Activated T-cell treated with anti-CD3 and anti-CD28 coated beads, Interleukin-2, amount 50 U/mL, for 72 hours (primary cell): ENCODE measurements at places on chromosomes 2 and 18. TPM values are rescaled to one million over a fixed set of nuclear protein-coding genes. Genes with fewer than 3 reads are reported as not detected.

TRABD2A gene
- total RNA-seq, result 39.4 TPM

ANKRD30B gene
- total RNA-seq, result not detected

PLGLB2 gene
- total RNA-seq, result 1.9 TPM

RNF152 gene
- total RNA-seq, result 0.39 TPM

ALK gene
- total RNA-seq, result not detected

DNA sequence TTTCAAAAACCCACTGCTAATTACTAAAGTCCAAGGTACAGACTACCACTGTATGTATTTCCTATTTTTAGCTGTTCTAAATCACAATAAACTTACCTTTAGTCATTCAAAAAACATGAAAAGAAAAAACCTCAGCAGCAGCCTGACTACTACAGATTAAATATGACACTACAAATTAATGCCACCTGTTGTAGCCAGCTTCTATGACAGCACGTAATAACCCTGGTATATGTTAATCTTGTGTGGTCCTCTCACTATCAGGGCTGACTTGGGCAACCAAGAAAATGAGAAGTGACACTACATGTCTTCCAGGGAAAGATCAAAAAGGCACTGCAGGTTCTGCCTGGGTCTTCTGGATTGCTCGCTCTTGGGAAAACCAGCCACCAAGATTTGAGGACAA lies 90.6 kb upstream of the FAM124B start:
- no peak for DNase-seq

DNA sequence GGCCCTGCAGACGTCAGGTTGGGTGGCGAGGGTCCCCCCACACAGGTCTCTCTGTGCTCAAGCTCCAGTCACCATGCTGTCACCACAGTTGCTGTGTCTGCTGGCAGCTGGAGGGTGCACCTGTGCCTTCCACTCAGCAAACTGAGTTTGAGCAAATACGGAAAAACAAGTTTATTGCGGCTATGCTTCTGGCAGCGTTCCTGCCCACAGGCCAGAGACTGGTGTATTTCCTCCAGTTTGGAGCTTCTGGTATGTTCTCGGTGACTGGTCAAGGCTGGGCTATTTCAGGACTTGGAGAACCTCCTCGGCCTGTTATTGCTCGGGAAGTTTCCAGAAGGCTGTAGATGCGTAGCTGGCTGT lies 132.6 kb downstream of the SEPTIN10 start:
- no peak for DNase-seq

DNA sequence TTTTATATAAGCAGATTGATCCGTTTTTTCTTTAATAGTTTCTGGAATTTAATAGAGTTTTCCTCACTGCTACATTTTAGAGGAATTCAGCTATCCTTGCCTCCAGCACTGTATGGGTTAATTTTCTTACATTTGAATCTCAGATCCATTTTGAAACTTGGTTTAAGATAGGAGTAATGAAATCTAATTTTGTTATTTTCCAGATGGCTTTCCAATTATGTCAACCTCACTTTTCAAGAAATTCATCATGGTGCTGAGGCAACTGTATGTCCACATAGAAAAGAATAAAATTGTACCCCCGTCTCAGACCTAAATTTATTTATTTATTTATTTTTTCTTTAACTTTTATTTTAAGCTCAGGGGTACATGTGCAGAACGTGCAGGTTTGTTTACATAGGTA lies 105.1 kb downstream of the EPB41L5 start:
- no peak for DNase-seq

- DNase-seq, result no peak
Measured at GRCh38 chr2:226673314-226673723, 126.3 kb downstream of the IRS1 start.

- DNase-seq, result no peak
Measured at GRCh38 chr2:64836566-64836965, 152.6 kb upstream of the SLC1A4 start.

DNA sequence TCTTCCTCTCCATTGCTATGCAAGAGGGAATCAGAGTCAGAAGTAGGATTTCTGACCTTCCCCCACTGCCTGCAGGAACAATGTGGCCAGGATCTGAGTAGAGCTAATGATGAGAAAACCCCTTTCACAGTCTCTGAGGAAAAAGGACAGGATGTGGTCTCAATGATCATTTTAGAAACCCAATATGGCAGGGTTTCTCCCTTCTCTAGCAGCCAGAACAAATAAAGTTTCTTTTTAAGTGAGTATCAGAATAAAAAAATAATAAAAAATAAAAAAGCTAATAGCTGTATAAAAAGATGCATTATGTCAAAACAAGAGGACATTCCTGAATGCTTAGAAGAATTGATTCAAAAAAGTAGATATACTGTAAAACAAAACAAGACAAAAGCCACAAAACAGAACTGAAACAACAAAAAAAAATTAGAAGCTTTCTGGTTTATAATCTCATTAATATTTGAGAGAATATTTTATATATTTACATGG lies 1124.9 kb upstream of the ZEB2 start:
- no peak for DNase-seq

- DNase-seq, result no peak
Measured at GRCh38 chr2:222303828-222304736, 5.3 kb upstream of the PAX3 start.

DNA sequence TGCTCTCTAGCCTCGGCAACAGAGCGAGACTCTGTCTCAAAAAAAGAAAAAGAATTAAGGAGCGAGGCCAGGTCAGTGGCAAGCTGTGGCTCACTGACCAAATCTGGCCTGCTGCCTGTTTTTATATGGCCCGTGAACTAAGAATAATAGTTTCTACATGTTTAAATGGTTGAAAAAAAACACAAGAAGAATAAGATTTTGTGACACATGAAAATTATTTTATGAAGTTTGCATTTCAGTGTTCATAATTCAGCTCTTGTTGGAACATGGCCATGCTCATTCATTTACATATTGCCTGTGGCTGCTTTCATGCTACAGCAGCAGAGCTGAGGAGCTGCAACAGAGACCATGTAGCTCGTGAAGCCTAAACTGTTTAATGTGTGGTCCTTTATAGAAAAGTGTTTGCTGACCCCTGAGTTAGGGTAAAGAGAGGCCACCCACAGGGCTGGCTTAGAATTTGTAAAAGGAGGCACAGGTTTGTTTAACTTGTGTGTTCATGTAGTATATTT lies 59.5 kb downstream of the MFSD6 start:
- no peak for DNase-seq

DNA sequence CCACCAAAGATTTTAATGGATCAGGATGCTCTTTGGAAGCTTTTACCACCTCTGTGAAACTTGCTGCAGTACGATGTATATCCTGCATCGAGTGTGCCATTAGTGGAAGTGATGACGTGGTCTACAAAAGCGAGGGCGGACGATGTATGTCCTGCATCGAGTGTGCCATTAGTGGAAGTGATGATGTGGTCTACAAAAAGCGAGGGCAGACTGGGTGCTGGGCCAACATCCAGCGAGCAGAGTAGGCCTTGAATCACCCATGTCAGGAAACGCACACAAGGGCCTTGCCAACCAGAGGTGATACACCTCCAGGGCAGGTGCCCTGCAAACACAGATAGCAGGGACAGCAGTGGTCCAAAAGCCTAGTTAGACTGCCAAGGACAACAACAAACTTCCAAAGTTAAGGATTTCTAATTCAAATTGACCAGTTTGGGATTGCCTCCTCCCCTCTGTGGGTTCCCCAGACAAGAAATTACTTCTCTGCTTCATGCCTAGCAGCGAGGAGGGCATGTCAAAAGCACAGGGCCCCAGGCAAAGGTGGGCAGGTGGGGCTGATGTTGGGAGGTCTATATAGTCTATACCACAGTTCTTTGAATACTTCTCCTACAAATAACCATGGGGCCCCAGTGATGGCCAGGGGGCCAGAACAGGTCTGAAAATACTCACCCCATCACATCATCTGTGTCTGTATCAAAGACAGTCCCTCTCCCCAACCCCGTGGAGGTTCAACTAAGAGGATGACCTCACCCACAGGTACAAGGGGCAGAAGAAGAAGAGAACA lies 70.2 kb downstream of the ADD2 start:
- no peak for DNase-seq
